ENCODE measurements at places on chromosomes 3 and 15. TPM values are rescaled to one million over a fixed set of nuclear protein-coding genes. Genes with fewer than 3 reads are reported as not detected.

GRCh38 chr3:134797057-134797740 lies 2.1 kb downstream of the EPHB1 start:
- DNase-seq, result no peak

DNA sequence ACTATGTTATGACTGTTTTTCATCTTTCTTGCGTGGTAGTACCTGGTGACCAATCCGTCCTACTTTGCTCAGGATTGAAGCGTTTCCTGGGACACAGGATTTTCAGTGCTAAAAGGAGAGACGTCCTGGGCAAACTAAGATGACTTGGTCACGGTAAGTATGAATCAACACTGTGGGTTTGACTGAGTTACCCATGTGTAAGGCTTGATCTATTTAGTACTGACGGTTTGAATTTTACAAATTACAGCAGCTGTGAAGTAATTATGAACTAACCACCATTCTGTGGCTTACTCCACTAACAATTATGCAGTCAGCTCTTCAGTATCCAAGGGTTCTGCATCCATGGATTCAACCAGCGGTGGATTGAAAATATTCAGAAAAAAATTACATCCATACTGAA lies 172.9 kb upstream of the FEZF2 start:
- DNase-seq, result no peak

DNA sequence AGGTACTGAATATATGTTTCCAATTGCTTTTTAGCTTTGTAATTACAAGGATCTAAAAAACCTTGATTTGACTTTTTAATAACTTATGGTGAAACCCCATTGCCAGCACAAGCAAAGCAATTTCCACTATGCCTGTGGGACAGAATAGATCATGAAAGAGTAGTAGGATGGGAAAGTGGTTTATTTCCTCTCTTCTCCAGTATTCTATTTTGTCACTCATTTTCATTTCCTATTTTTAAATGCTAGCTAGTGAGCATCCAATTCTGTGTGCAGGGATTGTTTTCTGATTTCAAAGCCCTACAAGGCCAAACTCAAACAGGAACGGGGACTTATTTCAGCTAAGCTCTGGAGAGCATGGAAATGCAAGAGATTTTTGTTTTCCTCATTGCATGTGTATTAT lies 132.0 kb upstream of the TGFBR2 start:
- no peak for DNase-seq

- DNase-seq, result no peak
Observed at GRCh38 chr15:51288143-51289065, 50.0 kb downstream of the CYP19A1 start.

TMCO5A gene
- not detected for total RNA-seq

GRCh38 chr3:43539321-43539720 lies 82.5 kb downstream of the ANO10 start:
- no peak for DNase-seq

CCR2 gene
- 3.3 TPM for total RNA-seq

- DNase-seq, result no peak
Observed at GRCh38 chr3:55816794-55817576, 329.9 kb upstream of the WNT5A start.

- no peak for DNase-seq
Observed at GRCh38 chr3:111750278-111750884, 108.7 kb upstream of the PHLDB2 start.

DNA sequence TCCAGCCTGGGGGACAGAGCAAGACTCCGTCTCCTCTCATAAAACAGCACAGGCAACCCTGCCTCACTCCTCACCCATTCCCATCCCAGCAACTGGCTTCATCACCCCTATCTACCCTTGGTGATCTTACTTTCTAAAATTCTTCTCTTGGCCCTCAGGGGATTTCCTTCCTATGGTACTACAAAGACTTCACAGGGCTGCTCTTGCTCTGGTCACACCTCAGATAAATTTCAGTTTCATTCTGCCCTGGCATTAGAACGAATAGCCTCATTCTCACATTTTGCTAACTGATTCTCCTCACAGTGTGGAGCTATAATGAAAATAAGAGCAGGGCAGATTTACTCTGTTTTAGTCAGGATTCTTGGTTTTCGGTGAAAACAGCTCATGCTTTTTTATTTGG lies 22.1 kb upstream of the CRBN start:
- no peak for DNase-seq

GRCh38 chr3:70702132-70702531 lies 389.7 kb upstream of the MDFIC2 start:
- DNase-seq, result no peak

GRCh38 chr3:180401226-180401625 lies 200.7 kb upstream of the TTC14 start:
- no peak for DNase-seq

- no peak for DNase-seq
Observed at GRCh38 chr3:37611771-37612170, 249.9 kb upstream of the CTDSPL start.

GRCh38 chr3:172253200-172253599 lies 195.1 kb downstream of the GHSR start:
- no peak for DNase-seq

DNA sequence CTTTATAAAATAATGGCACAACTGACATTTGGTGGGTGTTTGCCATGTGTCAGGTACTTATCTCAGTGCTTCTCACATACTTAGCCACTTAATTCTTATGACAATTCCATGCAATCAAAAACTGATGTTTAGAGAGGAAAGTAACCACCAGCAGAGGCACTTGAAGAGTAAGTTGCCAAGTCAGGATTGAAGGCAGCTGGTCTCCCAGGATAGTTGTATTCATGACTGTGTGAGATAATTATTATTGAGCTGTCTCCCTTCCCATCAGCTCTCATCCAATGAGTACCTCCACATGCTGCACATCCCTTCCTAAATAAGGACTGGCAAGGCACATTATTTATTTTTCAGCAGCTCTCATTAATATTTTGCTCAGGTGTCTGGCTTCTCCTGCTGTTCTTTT lies 4.8 kb downstream of the VEPH1 start:
- DNase-seq, result no peak

DNA sequence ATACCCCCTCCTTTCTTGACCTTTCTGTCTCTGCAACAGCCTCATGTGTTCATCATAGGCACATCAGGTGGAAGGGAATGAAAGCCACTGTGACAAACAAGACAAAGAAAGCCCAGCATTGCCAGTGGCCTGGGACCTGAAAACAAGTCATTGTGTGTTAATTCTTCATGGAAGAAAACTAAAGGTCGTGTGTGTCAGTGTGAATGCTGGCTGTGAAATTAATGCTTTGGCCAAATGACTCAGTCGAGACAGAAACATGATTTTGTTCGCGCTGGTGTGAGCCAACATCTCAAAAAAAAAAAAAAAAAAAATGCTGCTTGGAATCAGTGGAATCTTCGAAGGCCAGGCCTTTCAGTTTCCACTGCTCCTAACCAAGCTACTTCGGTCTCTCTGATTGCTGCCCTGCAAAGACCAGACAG lies 386.5 kb upstream of the PROK2 start:
- DNase-seq, result no peak

GRCh38 chr15:90038632-90039095 lies 37.5 kb downstream of the ZNF710 start:
- DNase-seq, result no peak

DNA sequence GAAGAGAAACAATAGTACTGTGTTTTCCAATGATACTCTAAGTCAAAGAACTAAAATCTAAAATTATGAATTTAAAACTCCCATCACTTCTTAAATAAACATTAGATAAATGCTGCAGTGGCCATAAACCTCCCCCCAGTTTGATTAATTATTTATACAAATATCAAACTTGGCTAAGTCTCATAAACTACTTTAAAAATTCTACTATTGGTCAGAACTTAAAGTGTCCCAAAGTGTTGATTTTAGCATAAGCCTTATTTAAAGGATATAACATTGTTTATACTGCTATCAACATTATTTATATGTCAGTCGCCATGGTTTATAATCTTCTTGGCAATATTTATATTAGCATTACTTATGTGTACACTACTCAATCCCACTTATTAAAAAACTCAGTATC lies 132.4 kb downstream of the SCAPER start:
- DNase-seq, result no peak

- DNase-seq, result no peak
Observed at GRCh38 chr3:44995142-44995770, 19.2 kb downstream of the EXOSC7 start.

DNA sequence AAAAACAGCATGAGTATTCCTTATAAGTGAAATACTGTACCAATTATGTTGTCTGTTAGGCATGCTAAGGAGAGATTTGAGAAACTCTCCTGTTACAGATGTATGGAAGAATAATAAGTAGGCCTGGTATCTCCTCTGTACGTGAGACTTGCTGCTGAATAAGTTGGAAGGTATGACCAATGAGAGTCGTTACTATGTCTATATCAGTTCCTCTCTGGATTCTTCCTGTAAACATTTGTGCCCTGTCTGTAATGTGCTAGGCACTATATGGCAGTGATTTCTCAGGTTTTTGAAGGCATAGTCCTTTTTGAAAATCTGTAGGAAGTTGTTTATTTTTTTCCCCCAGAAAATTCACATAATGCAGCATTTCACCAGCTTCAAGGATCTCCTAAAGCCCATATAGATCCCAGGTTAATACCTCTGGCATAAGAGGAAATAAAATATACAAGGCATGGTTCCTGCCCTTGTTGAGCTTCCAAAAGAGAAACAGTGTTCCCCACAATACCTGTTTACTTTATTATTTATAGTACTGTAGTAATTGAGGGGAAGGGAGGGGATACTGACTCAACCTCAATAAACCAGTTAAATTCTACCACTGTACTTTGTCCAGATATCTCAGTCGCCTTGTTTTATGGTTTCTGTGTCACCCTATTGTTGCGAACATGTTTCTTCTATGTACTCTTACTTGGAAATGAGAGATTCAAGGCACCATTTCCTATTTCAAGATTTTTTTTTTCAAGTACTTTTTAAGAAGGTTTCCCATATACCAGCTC lies 28.6 kb downstream of the MAP2K5 start:
- DNase-seq, result no peak

- no peak for DNase-seq
Observed at GRCh38 chr15:76196269-76197231, 114.7 kb downstream of the ETFA start.

- no peak for DNase-seq
Observed at GRCh38 chr15:92502336-92502735, 108.7 kb downstream of the ST8SIA2 start.

- no peak for DNase-seq
Observed at GRCh38 chr3:53328746-53329145, 18.6 kb downstream of the DCP1A start.

GRCh38 chr15:56683908-56684307 lies 49.4 kb downstream of the ZNF280D start:
- no peak for DNase-seq

GRCh38 chr3:149010504-149010951 lies 19.2 kb downstream of the GYG1 start:
- DNase-seq, result no peak

DNA sequence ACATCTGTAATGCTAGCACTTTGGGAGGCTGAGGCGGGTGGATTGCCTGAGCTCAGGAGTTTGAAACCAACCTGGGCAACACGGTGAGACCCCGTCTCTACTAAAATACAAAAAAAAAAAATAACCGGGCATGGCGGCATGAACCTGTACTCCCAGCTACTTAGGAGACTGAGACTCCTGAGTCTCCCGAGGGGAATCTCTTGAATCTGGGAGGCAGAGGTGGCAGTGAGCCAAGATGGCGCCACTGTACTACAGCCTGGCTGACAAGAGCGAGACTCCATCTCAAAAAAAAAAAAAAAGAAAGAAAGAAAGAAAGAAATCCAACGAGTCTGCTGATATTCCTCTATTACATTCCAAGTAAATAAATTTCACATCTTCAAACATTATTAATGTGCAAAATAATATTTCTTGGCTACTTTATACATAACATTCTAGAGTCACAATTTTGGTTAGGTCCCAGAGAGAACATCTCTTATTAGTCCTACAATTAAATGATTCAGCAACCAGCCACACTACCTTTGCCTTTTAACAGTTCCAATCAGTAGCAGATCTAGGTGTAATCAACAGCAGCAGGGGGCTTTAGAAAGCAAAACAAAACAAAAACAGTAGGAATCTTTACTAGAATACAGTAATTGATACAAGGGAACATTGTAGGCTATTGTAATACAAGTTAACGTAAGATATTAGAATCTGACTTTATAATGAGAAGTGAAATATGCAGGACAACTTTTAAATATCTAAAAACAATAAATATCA lies 195.8 kb downstream of the TBC1D5 start:
- no peak for DNase-seq
